Head of caudate nucleus (tissue), 42 donors: ENCODE measurements at places on chromosomes 3 and 15.

GRCh38 chr3:128940252-128940651 lies 53.6 kb downstream of the CFAP92 start:
- DNase-seq: no peak

- DNase-seq: peak; percentile 48
Observed at GRCh38 chr3:14555835-14556234, 15.7 kb upstream of the GRIP2 start.

DNA sequence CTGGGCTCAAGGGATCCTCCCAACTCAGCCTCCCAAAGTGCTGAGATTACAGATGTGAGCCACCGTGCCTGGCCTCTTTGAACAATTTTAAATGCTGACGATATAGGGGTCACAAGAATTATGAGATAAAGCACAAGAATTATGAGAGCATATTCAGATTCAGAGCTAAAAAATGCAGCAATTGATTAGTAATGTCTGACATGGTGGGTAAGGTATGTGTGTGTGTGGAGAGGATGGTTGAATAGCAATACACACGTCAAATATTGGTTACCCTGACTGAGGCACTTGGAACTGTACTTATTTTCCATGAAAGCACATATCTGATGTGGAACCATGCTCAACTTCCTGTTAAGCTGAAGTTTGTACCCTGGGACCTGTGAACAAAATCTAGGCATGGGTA lies 115.6 kb downstream of the EOMES start:
- DNase-seq: no peak

DNA sequence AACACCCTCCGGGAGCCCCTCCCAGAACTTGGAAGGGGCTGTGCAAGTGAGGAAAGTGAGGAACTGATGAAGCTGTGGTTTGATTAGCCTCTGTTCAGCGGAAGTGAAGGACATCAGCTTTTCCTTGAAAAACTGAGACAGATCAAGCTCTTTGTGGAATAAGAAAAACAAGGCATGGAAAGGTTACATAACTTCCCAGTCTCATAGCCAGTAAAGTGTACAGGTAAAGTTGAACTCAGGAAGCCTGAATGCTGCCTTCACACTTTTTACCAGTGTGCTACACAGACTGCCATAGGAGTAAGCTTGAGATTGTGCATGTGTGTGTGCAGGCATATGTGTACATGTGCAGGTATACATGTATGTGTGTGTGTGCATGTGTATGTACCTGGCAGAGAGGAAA lies 293.2 kb downstream of the FGF12 start:
- no peak for DNase-seq

- peak; percentile 61 for DNase-seq
Observed at GRCh38 chr15:90059208-90059985, 42.9 kb downstream of the IDH2 start.

- DNase-seq: no peak
Observed at GRCh38 chr3:18422972-18423371, 2.2 kb downstream of the SATB1 start.

DNA sequence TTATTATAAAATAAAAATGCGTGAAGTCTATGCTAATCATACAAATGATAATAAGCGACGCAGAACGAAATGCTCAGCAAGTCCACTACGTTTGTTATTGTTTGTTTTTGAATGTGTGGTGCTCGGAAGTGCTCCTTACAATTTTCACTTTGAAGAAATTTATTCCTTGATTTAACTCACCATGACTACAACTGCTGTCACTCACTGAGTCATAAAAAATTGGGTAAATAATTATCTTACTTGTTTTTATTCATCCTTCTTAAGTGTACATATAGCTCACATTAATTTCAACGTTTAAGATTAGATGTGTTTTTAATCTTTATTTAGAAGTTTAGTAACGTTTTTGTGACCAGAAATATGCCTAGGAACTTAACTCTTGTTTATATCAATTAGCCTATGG lies 66.7 kb upstream of the NANOGP8 start:
- no peak for DNase-seq

- DNase-seq: no peak
Observed at GRCh38 chr3:124576565-124577493, 153.4 kb upstream of the UMPS start.

- no peak for DNase-seq
Observed at GRCh38 chr15:73367624-73368300, 996 bp downstream of the HCN4 start.

GRCh38 chr3:17670749-17671148 lies 71.7 kb downstream of the TBC1D5 start:
- DNase-seq: no peak

- DNase-seq: no peak
Observed at GRCh38 chr3:193023218-193023617, 105.6 kb upstream of the MB21D2 start.
